ENCODE measurements at places on chromosomes 12 and 14.
A peak's percentile ranks its signal among the peaks of the same experiment; 100 is the strongest.

- DNase-seq, result no peak
Measured at GRCh38 chr14:63933110-63933509, 80.3 kb downstream of the SYNE2 start.

DNA sequence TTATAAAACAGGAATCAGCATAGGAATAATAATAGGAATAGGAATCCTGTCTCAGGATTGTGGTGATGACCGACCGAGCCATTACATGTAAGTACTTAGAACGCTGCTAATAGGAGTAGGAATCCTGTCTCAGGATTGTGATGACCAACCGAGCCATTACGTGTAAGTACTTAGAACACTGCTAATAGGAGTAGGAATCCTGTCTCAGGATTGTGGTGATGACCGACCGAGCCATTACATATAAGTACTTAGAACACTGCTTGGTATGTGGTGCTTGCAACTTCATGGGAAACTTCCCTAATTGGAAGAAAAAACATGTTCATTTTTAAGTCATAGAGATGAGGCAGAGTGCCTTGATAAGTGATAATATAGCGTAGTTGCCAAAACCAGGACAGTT is 30.0 kb downstream of the ELK3 start:
- DNase-seq, result no peak

GRCh38 chr12:105024928-105025327 is 38.8 kb downstream of the NOPCHAP1 start:
- DNase-seq, result no peak

- no peak for DNase-seq
Measured at GRCh38 chr12:62481843-62482540, 15.4 kb downstream of the MON2 start.

DNA sequence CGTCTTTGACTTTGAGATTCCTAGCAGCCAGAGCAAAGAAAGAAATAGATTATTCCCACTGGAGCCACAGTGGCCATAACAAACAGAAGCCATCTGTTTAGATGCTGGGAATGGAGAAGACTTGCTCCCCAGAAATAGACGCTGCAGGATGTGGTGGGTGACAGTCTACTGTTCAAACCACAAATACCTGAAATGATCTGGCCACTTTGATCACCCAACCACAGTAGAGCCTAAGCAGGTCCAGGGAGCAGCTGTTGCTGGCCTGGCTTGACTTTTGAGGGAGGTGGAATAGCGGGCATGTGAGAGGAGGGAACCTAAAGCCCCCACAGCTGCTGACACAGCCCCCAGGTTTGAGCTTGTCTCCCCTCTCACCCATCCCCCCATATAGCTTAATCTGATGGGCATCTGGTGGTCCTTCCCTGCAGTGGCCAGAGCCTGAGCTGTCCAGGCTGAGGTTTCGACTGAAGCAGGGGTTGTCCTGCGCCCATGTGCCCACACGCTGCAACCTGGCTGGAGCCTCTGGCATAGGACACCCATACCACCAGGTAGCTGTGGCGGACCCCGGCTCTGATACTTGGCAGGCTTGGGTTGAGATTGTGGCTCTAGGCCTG is 38.7 kb downstream of the SH2B3 start:
- peak; percentile 38 for DNase-seq

- no peak for DNase-seq
Measured at GRCh38 chr14:104936361-104937155, 11.9 kb downstream of the PLD4 start.

DNA sequence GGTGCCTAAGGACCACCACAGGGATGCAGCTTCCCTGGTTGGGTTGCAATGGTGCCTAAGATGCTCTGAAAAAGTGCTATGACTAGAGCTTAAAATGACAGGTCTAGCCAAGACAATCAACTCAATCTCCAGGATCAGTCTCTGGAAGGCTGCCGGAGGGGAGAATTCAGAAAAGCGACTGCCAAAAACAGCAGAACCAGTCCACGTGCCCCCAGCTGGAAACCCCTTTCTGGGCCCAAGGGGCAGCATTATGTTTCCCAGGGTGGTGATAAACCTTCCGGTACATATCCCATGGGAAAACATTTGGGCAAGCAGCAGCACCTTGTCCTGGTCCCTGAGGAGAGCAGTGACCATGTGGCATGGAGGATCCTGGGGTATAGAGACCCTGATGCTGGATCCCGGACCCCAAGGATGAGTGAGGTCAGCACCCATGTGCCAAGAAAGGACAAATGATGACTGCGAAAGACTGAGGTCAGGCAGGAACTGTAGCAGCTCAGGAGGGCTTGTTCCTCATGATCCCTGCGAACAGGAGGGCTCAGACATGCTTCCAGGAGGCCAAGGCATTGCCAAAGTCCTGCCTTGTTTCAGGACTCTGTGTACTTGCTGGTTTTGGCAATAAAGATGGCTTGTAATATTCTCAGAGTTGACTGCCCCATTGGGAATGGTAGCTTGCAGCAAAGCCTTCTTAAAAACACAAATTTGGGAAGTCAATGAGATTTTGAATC is 49.9 kb upstream of the LTBP2 start:
- DNase-seq, result no peak

- no peak for DNase-seq
Measured at GRCh38 chr14:100022772-100023451, 42.3 kb upstream of the EVL start.

DNA sequence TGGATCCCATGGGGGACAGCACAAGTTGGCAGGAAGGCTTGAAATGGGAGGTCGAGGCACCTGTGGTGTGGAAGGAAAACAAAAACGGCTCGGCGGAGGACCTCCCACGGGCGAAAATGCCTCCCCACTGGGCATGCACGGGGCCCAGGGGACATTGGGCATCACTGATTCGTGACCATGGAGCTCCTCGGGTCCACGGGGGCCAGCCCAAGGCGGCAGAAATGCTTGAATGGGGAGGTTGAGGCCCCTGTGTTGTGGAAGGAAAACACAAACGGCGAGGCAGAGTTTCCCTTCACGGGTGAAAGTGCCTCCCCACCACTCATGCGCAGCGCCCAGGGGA is 376.0 kb downstream of the ALG10 start:
- peak; percentile 4 for DNase-seq

DNA sequence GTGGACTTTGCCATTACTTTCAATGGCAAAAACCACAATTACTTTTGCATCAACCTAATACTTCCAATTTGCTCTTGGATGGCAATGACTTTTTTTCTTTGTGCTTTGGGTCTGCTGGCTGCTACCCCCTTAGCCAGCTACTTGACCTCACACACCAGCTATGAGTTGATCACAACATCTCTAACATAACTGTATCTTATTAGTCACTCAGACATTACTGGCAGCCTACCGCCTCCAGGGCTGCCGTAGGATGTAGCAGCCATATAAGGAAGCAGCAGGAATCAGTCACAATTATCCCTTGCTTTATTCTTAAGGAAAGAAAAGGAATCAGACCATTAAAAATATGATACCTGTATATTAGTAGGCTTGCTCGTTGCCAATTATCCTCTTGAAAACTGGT is 260.5 kb downstream of the ADAMTS20 start:
- DNase-seq, result no peak

DNA sequence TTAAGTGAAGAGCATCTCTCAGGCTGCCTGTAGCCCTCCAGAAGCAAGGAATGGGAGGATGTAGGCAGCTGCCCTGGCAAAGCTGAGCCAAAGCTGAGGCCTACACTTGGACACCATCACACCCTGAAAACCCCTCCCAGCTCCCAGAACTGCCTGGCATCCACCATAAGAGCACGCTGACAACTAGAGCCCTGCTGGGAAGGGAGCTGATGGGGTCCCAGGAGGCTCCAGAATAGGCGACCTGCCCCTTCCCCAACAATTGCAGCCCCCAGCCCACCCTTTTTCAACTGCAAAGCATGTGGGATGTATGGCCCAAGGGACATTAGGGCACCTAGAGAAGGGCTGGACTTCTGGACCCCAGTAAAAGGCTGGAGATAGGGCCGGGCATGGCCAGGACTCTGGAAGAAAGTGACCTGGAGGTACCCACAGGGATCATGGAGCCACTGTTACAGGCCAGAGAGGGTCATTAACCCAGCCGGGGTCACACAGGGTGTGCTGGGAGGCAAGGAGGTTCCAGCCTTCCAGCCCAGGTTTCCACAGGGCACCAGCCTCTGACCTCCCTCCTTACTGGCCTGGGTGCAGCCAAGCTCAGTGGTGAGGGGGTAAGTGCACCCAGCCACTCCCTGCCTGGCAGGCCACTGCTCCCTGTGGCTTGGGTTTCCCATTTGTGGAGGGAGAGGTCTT is 27.8 kb downstream of the FAM222A start:
- no peak for DNase-seq

- no peak for DNase-seq
Measured at GRCh38 chr14:28681681-28682080, 84.9 kb upstream of the FOXG1 start.

DNA sequence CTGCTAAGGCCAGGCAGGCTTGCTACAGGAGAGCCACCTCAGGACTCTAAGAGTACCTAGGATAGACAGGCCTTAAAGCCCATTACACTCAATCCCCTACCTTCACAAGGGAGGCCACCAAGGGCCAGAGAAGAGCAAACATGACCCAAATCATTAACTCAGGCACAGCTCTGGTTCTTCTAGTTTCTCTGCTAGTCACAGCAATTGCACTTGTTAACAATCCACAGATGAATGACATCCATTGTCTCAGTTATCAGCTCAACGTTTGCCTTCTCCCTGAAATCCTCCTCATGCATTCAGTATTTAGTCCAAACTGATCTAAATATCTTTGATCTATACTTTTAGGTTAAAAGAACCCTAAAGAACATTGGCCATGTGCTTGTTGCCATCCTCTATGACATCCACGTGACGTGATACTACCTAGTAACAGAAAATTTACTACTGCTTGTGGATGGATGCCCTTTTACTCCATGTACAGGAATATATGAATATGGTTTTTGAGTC is 164.5 kb downstream of the STXBP6 start:
- DNase-seq, result no peak

DNA sequence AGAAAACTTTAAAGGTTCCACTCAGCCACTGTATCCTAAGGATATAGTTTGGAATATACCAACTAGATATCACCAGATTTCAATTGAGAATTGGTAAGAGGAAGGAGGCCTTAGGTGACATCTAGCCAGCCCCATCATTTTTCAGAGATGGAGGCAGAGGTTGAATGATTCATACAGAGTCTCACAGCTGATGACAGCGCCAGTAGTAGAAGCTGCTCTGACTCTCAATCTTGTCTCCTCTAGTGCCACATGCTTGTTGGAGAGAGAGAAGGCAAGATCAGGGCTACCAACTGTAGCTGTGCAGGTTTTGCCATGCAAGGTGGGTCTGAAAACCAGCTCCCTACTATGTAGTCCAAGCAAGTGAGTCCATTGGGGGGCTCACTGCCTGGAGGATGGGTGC is 6.1 kb downstream of the FRMD6 start:
- no peak for DNase-seq

Data from activated T-helper 2 cell treated with anti-CD3 and anti-CD28 coated beads, Interferon-gamma antibody, Interleukin-2, Interleukin-4, amounts not matched to agents 10 μg/mL and 5 μg/mL and 100 μg/mL, durations not matched to agents 14 hours and 24 hours and 36 hours (primary cell).